ENCODE measurements at places on chromosomes 1 and 21. TPM values are rescaled to one million over a fixed set of nuclear protein-coding genes. Genes with fewer than 3 reads are reported as not detected.

DNA sequence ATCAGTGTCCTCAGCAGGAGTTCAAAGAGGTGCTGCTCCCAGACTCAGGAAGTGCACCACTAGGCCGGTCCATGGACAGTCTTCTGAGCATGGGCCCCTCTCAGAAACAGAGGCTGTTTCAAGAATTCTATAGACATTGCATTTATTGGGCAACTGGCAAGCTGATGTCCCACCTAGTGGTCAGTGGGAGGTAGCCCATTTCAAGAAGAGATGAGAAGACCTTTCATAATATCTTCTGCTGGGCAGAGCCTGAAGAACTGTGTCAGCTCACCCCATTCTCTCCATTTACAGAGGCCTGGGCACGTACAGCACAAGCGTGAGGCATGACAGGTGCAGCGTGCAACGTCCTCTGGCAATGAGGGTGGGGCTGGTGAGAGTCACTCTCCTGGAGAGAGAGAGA lies 216.0 kb downstream of the DYRK1A start:
- DNase-seq: no peak

DNA sequence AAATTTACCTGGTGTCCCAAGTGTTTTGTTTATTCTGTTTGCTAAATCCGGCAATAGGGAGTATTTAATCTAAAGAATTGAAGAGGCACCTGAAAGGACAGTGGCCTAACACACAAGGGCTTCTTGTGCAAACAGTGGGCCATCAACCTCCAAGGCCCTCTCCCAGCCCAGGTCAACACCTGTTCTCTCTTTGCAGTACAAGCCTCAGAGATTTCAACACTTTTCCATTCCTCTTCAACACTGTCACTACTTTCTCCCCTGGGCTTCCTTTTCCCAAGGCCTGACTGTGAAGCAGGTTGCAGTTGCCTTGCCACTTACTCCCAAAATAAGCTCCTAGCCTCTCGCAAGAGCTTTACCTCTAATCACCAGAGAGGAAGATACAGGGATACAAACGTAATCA lies 3.2 kb upstream of the SNAPIN start:
- DNase-seq: no peak

- no peak for DNase-seq
Measured at GRCh38 chr1:103441342-103441741, 84.2 kb upstream of the RNPC3 start.

DNA sequence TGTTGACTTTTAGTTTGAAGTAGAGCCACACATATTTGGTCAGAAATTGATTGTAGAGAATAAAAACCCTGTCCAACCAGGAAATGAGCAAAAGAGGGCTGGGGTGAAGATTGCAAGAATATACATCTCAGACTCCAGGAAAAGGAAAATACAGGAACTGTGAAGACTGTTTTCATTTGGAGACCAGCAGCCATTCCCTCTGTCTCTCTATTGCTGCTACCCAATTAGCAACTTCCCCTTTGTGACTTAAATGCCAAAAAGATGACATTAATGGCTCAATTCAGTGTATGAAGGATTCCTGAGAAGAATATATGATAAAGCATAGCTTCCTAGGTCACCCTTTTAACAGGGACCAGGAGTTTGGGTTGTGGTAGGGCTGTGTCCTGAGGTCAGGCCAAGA lies 31.6 kb upstream of the CEP350 start:
- DNase-seq: no peak

DNA sequence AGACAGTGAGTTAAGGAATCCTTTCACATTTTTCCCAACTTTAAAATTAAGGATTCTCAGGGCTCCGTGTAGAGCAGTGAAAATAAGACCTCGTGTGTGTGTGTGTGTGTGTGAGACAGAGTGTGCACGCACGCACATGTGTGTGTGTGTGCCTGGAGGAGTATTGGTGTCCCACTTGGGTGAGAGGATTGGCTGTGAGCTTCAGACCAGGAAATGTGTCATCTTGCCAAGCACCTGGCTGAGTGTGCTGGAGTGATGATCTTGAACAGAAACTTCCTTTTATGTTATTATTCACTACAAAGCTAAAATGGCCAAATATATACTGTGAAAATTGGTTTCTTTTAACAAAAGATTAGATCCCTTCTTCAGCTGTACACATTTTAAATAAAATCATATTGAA lies 35.2 kb upstream of the NTPCR start:
- no peak for DNase-seq

DNA sequence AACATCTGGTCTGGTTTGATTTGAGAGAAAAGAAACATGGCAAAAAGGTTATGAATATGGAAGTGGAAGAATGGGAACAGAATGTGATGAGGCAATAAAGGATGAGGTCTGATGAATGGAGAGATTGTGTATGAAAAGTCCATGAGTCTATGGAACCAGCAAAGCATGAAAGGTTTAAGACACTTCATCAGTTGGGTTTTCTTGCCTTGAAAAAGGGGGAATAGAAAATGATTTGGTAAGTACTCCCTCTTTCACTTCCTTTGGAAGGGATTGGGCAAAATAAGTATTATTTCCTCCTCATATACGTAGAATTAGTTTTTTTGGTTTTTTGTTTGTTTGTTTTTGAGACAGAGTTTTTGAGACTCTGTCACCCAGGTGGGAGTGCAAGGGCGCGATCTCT lies 155.8 kb downstream of the TRIM33 start:
- no peak for DNase-seq

GRCh38 chr1:234149217-234149616 lies 224.0 kb upstream of the COA6 start:
- no peak for DNase-seq

DNA sequence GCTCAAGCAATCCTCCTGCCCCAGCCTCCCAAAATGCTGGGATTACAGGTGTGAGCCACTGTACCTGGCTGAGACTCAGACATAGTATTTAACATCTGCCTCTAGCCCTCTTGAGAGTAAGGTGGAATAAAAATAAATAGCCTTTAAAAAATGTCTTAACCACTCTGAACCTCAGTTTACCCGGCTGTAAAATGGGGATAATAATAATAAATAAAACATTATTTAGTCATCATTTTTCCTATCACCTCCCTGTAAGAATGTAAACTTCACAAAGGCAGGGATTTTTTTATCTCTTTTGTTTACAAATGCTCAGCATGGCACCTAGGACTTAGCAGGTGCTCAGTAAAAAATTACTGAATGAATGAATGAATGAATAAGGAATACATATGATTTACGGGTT lies 17.2 kb downstream of the EPHB2 start:
- DNase-seq: no peak

DNA sequence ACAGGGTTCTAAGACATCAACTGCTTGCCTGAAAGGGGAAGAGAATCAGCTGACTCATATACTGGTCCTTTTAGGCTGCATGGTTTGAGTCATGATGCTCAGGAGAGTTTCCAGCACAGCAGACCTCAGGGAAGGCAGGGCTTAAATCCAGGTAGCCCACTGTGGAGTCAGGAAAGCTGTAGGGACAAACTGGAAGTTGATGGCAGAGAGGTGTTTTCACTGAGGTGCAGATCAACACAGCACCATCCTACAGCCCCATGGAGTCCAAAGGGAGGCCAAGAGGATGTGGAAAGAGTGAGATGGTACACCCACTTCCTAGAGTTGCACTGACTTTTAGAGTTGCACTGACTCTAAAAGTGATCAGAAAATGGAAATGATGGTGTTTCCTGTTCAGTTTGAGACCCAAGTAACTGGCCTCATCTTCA lies 252.4 kb upstream of the DUSP10 start:
- DNase-seq: no peak

GRCh38 chr1:159000625-159001024 lies 9.1 kb upstream of the IFI16 start:
- DNase-seq: peak; percentile 67

DNA sequence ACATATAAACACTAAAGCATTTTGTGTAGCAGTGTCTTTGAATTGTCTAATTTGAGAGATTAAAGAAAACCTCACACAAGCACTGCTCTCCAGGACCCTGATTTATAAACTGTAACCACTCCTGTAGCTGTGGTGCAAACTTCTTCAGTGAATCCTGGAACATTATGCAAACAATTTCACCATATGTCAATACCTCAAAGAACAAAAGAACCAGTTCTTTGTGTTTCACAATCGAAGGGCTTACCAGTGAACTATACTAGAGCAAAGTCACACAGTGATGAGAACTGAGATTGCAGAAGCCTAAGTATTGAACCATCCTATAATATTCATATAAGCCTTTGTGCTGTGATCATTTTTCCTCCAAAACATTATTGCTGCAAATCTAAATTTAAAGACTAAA lies 21.5 kb downstream of the DPH5 start:
- no peak for DNase-seq

- no peak for DNase-seq
Measured at GRCh38 chr21:42495765-42496119, 282 bp downstream of the RSPH1 start.

- DNase-seq: no peak
Measured at GRCh38 chr1:154775621-154776605, 94.2 kb downstream of the KCNN3 start.

DNA sequence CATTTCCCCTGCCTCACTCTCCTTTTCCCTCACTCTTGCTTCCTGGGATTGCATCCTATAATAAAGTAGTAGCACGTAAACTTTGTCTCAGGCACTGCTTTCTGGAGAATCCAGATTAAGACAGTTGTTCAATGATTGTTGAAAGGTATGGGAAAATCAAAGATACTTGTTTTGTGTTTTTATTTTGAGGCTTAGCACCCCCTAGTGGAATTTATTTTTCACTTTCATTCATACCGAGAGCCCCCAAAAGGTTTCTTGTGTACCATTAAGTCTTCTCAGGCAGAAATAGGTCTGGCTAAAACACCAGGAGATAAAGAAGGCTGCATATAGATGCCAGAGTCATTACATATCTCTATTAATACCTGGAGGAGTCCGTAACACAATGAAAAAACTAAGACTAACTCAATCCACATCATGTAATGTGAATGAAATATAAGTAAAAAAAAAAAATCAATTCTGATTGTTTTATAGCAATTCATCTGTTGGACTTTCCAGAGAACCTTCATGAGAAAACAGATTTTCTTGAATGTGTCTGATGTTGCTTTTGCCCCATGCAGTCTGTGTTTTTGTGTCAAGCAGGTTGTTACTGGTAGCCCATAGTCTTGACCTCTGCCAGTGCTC lies 103.5 kb downstream of the RPE65 start:
- DNase-seq: no peak

GRCh38 chr1:94805912-94806311 lies 14.2 kb upstream of the SLC44A3 start:
- DNase-seq: no peak

DNA sequence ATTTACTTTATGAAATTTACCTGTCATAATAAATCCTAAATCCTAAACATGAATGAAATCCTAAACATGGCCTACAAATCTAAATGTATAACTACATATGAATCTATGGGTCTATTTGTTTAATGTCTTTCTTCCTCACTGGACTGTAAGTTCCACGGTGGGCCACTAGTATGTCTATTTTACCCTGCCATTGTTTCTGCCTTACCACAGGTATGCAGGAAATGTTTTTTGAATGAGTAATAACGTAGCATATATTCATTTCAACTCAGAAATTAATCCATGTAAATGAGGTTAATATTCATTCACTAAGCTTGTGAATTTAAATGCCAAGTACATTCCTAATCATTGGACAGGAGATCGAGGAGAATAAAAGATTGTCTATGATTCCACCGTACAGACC lies 35.3 kb downstream of the B3GALNT2 start:
- DNase-seq: no peak

DNA sequence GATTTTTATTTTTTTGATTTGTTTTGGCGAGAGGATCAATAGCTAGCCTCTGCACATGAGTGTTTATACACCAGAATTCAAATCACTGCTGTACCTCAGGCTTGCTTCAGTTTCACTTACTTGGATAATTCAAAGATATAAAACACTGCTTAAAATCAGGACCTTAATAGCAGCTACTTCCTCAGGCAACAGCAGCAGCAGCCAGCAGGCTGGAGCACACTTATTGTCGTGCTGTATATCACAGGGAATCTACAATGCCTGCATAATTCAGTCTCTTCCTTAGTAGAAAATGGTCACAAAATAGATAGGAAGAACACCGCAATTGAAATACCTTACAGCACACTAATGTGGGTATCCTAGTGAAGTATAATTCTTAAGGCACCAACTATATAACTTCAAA lies 497.3 kb downstream of the NEGR1 start:
- DNase-seq: no peak

DNA sequence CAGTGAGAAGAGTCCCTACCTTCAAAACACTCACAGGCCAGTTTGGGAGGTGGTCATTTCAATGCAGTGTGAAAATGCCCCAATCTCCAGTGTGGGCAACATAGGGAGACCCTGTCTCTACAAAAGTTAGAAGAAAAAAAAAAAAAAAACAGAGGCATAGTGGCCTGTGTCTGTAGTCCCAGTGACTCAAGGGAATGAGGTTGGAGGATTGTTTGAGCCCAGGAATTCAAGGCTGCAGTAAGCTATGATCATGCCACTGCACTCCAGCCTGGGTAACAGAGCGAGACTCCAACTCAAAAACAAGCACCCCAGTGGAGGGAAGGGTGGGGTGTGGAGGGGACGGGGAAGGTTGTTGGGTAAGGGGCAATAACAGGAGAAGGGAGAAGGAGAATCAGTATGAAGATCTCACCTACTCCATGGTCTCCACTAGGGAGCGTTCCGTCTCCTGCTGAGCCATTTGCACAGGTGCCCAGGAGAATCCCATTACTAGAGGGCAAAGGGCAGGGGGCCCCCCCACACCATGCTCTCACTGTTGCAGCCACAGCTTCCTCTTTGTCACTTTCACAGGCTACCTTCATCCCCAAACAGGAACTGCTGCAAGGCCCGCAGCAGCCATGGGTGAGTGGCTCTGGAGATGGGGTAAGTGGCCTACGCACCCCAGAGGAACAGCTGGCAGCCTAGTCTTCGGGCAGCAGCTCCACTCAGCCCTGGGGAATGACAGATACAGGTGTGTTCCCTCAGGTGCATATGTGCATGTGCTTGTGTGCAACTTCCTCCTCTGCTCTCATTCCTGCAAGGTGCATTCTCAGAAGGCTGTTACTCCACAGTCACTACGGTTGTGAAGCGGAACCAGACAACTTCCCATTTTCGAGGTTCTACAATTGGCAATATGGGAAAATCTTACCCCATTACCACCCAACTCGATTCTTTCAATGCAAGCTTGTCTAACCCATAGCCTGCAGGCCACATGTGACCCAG lies 87.9 kb upstream of the LYST start:
- DNase-seq: no peak

DNA sequence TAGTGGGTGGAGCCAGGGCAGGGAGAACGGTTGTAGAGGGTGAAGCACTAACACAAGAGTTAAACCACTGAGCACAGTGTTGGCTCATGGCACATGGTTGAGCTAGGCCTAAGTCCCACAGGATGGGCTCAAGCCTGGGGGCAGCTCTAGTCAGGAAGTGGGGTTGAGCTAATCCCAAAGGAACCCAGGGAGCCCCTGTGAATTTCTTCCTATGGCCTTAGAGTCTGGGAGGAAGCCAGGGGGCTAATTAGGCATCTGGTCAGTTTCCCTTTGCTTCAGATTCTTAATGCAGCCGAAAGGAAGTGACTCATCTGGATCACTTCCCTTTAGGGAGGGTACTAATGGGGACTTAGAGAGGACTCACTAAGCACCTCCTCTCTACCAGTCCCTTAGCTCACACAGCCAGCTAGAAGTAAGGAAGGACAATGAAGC lies 10.1 kb downstream of the CFAP45 start:
- DNase-seq: no peak

Gene IQGAP3
- polyA plus RNA-seq: 9.6 TPM

Gene PLXNA2
- 10.9 TPM for polyA plus RNA-seq

Gene SLC16A4
- polyA plus RNA-seq: 59.4 TPM

Gene BSND
- 4.2 TPM for polyA plus RNA-seq

Gene CRYZL1
- 60.7 TPM for polyA plus RNA-seq

Gene GPR137B
- 33.6 TPM for polyA plus RNA-seq

All from left renal cortex interstitium (tissue), 4 donors.